ENCODE measurements at places on chromosomes 13 and 19.

GRCh38 chr19:48632692-48633147 is 4.5 kb downstream of the DBP start:
- no peak for DNase-seq

- no peak for DNase-seq
These were observed 14.7 kb downstream of the ZNF441 start for GRCh38 chr19:11781295-11782057.

DNA sequence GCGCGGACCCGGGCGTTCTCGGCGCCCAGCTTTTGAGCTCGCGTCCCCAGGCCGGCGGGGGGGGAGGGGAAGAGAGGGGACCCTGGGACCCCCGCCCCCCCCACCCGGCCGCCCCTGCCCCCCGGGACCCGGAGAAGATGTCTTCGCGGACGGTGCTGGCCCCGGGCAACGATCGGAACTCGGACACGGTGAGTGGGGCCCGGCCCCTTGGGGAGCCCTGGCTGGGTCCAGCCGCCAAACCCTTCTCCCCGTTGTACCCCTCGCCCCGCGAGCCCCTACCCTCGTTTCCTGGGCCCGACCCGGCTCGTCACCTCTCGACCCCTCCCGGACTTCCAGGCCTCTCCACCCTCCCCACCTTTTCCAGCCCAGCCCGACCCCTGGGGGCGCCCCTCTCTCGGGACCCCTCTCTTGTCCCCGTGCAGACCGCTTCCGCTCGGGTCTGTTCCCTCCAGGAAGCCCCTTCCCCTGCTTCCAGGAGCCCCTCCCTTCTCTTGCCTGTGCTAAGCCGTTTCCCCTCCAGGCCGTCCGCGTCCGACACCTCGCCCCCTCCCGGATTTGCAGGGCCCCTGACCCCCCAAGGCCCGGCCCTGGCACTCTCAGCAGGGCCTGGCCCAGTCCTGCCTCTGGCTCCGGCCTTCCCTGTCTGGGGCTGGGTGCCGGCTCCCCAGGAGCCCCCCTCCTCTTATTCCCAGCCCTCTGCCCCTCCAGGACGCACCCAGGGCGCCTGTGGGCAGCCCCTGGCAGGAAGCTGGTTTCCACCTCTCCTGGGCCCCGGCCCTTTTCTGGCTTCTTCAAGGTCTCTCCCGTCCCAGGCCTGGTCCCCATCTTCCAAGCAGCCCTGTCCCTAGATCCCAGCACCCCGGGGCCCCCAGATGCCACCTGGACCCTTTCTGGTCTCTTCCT is 632 bp downstream of the MARK4 start:
- peak; percentile 60 for DNase-seq

- DNase-seq, result no peak
These were observed 6.7 kb downstream of the FGF14 start for GRCh38 chr13:102395174-102395573.

GRCh38 chr13:41917641-41918040 is 43.3 kb downstream of the VWA8 start:
- no peak for DNase-seq

DNA sequence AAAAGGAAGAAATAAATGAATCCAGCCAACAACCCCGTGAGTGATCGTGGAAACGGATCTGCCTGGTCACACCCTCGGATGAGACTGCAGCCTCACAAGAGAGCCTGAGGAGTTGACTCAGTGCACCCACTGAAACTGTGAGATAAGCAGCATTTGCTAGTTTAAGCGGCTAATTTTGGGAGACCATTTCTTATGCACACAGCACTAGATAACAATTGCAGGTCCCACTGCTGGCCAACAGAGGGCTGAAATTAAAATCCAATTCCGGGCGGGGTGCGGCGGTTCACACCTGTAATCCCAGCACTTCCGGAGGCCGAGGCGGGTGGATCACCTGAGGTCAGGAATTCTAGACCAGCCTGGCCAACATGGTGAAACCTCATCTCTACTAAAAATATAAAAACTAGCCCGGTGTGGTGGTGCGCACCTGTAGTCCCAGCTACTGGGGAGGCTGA is 3.6 kb downstream of the UQCR11 start:
- no peak for DNase-seq

DNA sequence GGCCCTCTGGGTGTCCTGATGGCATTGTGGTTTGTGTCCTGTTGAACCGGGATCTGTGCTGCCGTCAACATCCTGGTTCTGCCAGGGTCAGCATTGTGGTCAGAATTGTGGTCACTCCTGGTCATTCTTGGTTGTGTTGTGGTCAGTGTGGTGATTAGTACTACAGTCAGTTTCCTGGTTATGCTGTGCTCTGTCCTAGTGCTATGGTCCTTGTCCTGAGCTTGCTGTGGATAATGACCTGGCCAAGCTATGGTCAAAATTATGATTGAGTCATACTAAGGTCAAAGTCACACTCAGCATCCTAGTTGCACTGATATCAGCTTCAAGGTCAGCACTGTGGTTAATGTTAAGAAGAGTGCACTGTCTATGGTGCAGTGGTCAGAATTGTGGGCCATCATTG is 4.5 kb upstream of the OLFM2 start:
- no peak for DNase-seq

DNA sequence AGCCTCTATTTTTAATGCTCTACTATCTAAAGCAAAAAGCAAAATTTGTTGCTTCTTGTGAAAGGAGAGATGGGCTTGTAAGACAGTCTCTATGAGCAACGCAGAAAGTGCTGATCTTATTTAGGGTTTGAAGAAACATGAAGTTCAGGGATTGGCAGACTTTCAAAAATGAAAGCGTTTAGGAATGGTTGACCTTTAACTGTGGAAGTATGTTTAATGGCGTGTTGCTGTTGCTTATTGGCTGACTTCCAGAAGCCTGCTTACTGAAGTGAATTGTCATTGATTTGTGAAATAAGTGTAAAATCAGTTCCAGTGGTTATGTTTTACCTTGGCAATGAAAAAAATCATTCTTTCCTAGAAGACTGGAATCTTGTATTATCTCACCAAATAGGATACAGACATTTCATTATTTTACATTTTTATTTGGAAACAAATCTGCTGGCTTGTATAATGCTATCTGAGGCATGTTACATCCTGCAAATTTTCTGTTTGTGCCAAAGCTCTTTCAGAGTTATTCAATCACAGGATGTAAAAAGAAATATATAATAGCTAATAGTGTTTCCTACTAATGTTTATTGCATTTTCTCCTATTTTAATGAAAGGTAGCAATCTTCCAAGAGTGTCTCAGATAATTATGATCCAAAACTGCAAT is 221.3 kb upstream of the SLITRK6 start:
- no peak for DNase-seq

DNA sequence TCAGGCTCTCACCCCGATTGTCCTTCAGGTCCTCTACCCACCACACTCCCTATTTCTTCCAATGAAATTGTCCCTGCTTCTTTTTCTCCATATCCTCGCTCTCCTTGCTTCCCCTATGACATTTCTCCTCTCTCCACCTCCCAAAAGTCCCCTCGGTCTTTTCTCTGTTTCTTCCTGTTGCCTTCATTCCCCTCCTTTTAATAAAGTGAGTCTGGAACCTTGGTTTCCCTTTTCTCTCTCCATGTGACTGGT is 676 bp upstream of the ZNF574 start:
- peak; percentile 40 for DNase-seq

- DNase-seq, result no peak
These were observed 68.2 kb downstream of the CDADC1 start for GRCh38 chr13:49315756-49316482.

DNA sequence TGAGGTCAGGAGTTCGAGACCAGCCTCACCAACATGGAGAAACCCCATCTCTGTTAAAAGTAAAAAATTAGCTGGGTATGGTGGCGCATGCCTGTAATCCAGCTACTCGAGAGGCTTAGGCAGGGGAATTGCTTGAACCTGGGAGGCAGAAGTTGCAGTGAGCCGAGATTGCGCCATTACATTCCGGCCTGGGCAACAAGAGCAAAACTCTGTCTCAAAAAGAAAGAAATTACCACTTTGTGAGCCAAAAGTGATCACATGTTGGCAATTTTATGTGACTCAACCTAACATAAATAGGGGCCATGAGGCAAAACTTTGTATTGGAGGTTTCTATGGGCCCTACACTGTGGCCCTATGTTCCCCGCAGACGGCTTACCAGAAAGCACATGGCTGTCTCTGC is 72.2 kb downstream of the MAP4K1 start:
- no peak for DNase-seq

DNA sequence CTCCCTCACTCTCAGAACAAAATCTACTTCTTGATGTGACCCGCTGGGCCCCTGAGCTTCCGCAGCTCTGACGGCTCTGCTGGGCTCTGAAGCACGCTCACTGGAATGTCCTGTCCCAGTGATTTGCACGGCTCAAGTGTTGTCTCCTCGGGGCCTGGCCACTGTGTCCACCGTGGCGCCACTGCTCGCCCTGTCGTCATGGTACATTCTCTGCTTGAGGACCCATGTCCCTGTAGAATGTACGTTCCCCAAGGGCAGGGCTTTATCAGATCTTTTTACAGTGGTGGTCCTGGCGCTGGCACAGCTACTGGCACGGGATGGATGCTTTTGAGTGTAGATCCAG is 12.1 kb downstream of the KLHL26 start:
- no peak for DNase-seq

GRCh38 chr19:4839192-4839591 is 7.7 kb upstream of the TICAM1 start:
- DNase-seq, result no peak

DNA sequence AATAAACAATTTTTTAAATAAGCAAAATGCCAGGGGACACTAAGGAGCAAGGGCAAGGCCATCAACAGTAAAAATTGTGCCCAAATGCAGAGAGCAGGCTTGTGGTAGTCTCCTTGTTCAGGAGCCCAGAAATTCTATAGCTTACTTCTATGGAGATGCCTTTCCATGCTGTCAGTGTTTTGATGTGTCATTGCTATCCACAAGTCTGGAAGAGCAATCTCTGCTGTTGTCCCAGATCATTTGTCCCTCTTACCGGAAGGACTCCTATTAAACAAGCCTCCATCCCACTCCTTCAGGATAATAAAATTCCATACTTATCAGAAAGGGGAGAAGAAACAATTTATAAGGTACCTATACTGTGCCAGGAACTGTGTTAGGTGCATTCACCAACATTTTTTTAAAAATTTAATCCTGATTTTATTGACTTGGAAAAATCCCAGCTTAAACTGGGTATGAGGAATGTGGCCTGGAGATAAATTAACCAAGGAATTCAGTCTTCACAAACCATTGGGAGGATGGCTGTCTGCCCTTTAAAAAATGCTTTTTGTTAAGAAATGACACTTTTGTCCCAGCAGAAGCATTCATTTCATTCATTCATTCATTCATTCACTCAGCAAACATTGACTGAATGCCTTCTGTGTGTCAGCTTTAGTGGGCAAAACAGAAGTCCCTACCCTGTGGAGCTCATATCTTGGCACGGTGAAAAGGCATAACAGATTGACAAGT is 26.8 kb upstream of the CYSLTR2 start:
- DNase-seq, result no peak

DNA sequence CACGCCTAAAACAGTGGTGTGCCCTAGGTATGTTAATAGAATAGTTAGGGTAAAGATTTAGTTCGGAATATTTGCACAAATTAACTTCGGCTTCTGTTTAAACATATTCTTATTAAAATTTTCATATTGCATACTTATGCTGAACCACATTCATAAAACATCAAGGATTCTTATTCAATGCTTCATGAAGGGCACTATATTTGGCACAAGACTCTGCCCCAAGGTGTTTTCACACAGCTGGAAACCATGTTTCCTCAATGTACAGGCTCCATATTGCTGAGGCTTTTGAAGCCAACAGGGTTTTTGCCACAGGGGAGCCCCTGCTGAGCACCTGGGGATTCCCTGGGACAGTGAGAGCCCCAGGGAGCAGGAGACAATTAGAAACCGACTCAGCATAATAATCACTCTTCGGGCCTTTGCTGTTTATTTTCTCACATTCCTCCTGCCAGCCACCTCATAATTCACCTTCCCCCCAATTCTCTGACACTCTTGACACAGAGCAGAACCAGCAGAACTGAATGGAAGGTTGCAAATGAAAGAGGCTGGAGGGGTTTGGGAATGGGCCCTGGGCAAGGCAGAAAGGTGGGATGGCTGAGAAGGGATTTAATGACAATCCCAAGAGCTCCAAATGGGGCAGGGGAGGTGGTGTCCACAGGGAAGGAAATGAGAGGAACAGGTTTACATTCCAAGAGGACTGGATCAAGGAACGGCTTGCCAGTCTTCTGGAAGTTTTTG is 72.3 kb upstream of the POMP start:
- DNase-seq, result no peak

GRCh38 chr13:98974053-98974452 is 3.8 kb downstream of the DOCK9 start:
- no peak for DNase-seq

- no peak for DNase-seq
These were observed 5.4 kb downstream of the HNRNPUL1 start for GRCh38 chr19:41269571-41269970.

DNA sequence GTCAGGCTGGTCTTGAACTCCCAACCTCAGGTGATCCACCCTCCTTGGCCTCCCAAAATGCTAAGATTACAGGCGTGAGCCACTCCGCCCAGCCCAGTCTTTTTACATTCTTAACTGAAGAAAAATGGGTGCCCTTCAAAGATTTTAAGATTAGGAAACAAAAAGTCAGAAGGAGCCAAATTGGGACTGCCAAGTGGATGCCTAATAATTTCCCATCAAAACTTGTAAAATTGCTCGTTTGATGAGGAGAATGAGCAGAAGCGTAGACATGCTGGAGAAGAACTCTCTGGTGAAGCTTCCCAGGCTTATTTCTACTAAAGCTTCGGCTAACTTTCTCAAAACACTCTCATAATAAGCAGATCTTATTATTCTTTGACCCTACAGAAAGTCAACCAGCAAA is 31.3 kb downstream of the NUMBL start:
- DNase-seq, result no peak

GRCh38 chr19:10812902-10813404 is 23.1 kb downstream of the TMED1 start:
- no peak for DNase-seq

GRCh38 chr13:42395086-42395821 is 123.3 kb downstream of the AKAP11 start:
- no peak for DNase-seq

DNA sequence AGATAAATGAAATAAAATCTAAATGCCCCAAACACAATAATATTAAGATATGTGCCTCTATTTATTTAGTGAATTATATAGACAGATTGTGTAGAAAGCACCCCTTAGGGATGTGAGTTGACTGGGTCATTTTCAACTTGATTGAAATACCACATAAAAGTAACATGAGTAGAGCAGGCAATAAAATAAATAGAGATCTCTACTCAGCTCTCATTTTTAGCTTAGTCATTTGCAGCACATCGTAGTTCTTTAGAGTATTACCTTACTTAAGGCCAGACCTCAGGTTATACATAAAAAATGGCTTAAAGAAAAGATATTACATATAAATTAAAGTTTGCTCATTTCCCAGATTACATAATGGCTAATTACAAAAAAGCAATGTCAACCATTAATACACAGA is 1525.6 kb upstream of the PRR20A start:
- no peak for DNase-seq

- DNase-seq, result no peak
These were observed 862.1 kb upstream of the MIR17HG start for GRCh38 chr13:90485436-90485835.
